ENCODE measurements at places on chromosomes 16 and 17. TPM values are rescaled to one million over a fixed set of nuclear protein-coding genes. Genes with fewer than 3 reads are reported as not detected.

The BAIAP3 gene
- 3.1 TPM for total RNA-seq

The VASN gene
- total RNA-seq = 85.4 TPM

- H3K4me3 ChIP-seq = no peak overlapping the region
- peaks cover 10% of the 10 kb centered on the region for H3K4me1 ChIP-seq
- no peak overlapping the region for H3K27ac ChIP-seq
- DNase-seq = no peak
Observed at GRCh38 chr17:63571632-63572310, 21.5 kb downstream of the DCAF7 start.

DNA sequence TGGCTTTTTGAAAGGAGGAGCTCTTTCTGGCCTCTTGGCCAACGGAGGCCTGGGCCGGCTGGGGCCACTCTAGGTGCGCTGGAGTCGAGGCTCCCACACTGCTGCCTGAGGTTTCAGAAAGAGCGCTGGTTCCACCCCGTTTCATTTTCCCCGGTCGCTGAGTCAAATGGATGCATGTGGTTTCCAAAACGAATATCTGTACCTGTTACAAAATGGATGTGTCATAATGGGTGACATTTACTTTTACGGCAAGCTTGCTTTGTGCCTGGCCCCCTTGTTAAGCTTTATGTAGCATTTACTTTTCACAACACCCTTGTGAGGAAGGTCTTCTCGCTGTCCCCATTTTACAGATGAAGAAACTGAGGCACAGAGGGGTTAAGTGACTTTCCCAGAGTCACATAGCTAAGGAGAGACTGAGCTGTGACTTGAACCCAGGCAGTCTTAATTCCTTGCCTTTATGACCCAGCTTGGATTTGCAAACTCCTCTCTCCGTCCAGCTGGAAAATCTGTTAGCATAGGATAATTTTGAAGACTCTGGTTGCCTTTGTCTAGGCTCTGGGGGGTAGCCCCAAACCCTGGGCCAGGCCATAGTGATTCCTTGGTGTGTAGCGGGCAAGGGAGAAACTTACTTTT lies 10.6 kb downstream of the KSR1 start:
- DNase-seq = no peak
- no peak overlapping the region for H3K27ac ChIP-seq
- no peaks in the 10 kb centered on the region for H3K36me3 ChIP-seq
- no peaks in the 10 kb centered on the region for H3K27me3 ChIP-seq
- H3K4me1 ChIP-seq = peaks cover 8% of the 10 kb centered on the region
- no peak overlapping the region for H3K4me3 ChIP-seq

DNA sequence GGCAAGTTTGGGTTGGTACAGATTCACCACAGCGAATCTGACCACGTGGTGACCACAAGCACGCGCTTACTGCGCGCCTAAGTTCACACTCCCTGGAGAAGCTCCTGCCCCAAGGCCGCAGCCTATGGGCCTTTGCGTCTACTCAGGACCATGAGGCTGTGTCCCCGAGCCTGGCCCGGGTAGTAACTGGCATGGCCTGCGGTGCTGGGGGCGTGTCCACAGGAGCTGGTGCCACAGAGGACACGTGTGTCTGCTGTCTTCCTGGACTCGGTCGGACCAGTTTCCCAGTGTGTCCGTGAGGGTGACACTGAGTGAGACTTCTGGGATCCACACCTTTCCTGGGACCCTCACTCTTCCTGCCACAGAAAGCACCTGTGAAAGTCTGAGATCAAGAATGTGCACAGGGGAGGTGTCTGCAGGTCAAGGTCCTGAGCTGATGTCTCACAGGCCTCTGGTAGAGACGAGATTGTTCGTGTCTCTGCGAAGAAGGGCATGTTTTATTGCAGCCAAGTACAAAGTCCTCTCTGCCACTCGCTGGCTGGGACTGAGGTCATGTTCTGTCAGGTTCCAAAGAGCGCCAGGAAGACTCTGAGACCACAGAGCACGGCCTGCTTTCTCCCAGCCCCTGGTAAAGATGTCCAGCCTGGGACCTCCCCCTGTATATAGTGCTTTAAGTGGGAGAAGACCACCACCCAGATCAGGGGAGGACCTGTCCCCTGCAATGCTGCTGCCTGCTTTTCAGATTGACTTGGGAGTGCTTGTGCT lies 25.2 kb upstream of the CAPN15 start:
- H3K27me3 ChIP-seq = no peaks in the 10 kb centered on the region
- no peaks in the 10 kb centered on the region for H3K36me3 ChIP-seq
- no peak overlapping the region for H3K27ac ChIP-seq
- no peaks in the 10 kb centered on the region for H3K4me1 ChIP-seq
- H3K4me3 ChIP-seq = no peak overlapping the region

DNA sequence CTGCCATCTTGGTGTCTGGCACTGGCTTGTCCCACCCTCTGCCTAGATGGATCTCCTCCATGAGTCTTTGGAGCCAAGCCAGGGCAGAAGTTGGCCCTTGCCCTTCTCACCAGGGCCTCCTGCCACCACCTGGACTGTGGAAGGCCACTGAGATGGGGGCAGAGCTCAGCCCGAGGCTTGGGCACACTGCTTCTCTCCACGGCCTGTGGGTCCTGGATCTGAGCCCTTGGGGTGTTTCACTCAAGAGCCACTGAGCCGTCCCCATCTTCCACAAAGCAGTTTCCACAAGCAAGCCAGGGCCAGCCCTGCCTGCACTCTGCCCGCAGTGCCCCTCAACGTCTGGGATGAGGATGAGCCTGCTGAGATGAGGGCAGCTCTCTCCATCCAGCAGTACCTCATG lies 16.7 kb upstream of the CD300A start:
- H3K27ac ChIP-seq = no peak overlapping the region
- H3K4me3 ChIP-seq = no peak overlapping the region
- DNase-seq = no peak
- H3K27me3 ChIP-seq = no peaks in the 10 kb centered on the region

The CDRT15 gene
- not detected for total RNA-seq

DNA sequence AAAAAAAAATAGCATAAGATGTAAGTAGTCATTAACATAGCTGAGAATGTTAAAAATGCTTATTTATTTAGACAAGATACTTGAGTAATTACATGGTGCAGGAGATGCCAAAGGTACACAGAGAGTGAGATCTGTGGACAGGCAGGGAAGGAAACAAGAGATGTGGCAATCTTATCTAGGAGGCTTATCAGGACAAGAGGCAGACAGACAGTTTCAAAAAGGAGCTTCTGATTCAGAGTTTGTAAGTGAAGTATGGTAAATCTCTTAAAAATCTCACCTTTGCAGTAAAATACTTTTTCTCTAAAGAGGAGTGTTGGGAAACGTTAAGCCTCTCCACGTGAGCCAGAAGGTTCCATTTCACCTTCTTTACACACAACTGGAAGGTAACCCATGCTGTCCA lies 19.9 kb upstream of the GHDC start:
- no peak overlapping the region for H3K27ac ChIP-seq
- no peak overlapping the region for H3K4me3 ChIP-seq
- DNase-seq = no peak
- no peaks in the 10 kb centered on the region for H3K27me3 ChIP-seq
- H3K4me1 ChIP-seq = no peaks in the 10 kb centered on the region

The HS3ST3B1 gene
- total RNA-seq = 14.1 TPM

GRCh38 chr17:7094652-7095019 lies 14.6 kb upstream of the CLEC10A start:
- no peak overlapping the region for H3K4me3 ChIP-seq
- H3K36me3 ChIP-seq = no peaks in the 10 kb centered on the region
- H3K4me1 ChIP-seq = no peaks in the 10 kb centered on the region

DNA sequence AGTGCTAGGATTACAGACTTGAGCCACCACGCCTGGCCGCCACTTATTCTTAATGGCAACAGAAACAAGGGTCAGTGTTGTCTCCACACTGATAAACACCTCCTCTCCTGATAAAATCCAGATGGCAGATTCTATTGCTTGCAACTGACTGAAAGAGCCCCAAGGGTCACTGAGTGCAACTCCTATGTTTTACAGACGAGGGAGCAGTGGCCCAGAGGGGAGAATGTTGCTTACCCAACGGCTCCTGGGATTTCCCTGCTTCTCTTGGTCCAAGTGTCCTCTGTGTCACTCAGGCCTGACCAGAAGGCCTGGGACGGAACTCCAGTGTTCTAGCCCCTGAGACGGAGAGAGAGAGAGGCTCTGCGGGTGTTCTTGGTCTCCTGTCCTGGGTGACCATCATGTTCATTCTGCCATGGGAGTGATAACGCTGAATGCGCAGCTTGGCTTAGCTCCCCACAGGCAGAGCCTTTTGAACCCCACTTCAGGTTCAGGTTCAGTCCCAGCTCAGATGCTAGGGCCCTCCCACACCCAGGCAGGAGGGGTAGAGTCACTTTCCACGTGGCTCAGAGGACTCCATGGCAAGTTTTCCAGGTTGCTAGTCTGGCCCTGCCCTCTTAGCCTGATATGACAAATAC lies 77.3 kb upstream of the NLRP1 start:
- H3K36me3 ChIP-seq = no peaks in the 10 kb centered on the region
- no peak overlapping the region for H3K4me3 ChIP-seq
- H3K4me1 ChIP-seq = no peaks in the 10 kb centered on the region
- H3K27ac ChIP-seq = no peak overlapping the region
- H3K27me3 ChIP-seq = no peaks in the 10 kb centered on the region

DNA sequence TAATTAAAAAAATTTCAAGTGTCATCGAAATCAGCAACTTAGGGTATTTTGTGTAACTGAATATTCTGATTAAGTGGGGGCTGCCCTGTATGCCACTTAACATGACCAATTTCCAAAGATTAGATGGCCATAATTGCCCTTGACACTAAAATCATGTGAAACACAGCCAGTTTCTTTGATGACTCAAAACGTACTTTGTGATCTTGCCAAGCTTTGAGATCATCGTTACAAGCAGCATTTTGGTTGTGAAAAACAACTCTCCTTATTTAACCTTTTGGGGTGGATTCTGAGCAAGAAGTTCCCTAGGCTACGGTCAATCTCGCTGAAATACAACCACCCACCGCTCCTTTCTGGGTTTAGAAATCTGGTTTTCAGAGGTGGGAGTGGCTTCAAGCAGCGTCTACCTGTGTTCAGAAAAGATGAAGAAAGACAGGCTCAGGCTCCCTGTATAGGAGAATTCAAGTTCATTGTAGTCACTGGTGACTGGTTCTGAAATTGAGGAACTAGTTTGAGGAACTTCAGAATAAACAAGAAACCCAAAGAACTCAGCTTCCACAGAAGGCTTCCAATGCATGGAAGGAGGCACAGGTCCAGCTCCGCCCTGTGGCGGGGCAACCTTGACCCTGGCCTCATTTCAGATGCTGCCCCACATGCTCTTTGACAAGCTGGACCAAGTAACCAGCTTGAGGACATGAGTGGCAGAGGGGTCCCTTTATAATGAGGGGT lies 9.4 kb downstream of the MAP3K14 start:
- no peaks in the 10 kb centered on the region for H3K27me3 ChIP-seq
- peaks cover 49% of the 10 kb centered on the region for H3K36me3 ChIP-seq
- DNase-seq = peak; percentile 62
- no peak overlapping the region for H3K4me3 ChIP-seq

DNA sequence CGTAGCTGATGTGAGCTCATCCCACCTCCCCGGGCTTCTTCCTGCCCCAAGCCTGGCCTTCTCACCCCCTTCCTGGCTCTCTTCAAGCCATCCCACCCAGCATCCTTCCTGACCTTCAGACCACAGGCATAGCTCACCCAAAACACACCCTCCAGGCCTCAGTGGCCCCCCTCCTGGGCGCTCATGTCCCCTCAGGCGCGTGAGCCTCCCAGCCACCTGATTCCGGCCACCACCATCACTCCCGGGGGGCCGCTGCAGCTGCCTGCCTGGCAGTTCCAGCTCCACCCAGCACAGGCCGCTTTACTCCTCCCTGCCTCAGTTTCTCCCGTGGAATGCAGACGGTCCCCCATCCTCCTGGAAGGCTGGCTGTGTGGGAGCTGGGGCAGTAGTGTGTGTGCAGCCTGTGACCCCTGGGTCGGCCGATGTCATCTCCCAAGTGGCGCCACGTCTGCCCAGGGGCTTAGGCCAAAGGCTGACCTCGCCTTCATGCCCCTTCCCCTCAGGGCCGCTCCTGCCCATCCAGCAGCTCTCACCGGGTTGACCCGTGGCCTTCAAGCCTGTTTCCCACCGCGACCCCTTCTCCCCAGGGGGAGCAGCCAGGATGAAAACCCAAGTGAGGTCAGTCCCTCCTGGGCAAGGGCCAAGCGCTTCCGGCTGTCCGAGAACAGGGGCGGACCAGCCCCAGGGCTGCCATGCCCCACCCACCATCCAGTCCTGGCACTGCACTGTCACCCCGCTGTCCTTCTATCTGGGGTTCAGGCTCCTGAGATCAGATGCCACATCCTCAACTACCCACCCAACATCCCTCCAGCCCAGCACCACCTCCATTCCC lies 11.9 kb upstream of the CHMP6 start:
- H3K36me3 ChIP-seq = no peaks in the 10 kb centered on the region
- H3K4me1 ChIP-seq = peaks cover 20% of the 10 kb centered on the region
- no peak overlapping the region for H3K4me3 ChIP-seq
- no peaks in the 10 kb centered on the region for H3K27me3 ChIP-seq
- no peak for DNase-seq

GRCh38 chr16:12084436-12084835 lies 107.9 kb downstream of the SNX29 start:
- DNase-seq = no peak
- no peak overlapping the region for H3K27ac ChIP-seq
- H3K4me1 ChIP-seq = peaks cover 5% of the 10 kb centered on the region
- no peaks in the 10 kb centered on the region for H3K36me3 ChIP-seq
- H3K27me3 ChIP-seq = no peaks in the 10 kb centered on the region
- no peak overlapping the region for H3K4me3 ChIP-seq

- peak within 1 kb of the TSS; percentile 79 for H3K4me3 ChIP-seq
- DNase-seq = peak; percentile 96
- peak within 1 kb of the TSS; percentile 97 for H3K27ac ChIP-seq
Observed at GRCh38 chr17:78214016-78214705, at the start of gene BIRC5. TSS of gene BIRC5 (plus strand) at chr17:78214253. CDS start at chr17:78214317, 64 bp downstream.

GRCh38 chr16:70638814-70639792 lies 7.3 kb upstream of the IL34 start:
- no peak overlapping the region for H3K27ac ChIP-seq
- H3K36me3 ChIP-seq = no peaks in the 10 kb centered on the region
- H3K27me3 ChIP-seq = no peaks in the 10 kb centered on the region
- H3K4me3 ChIP-seq = no peak overlapping the region
- peak; percentile 34 for DNase-seq
- peaks cover 18% of the 10 kb centered on the region for H3K4me1 ChIP-seq

All from SJSA1 (cell line).